ENCODE measurements at places on chromosomes 4 and X.

DNA sequence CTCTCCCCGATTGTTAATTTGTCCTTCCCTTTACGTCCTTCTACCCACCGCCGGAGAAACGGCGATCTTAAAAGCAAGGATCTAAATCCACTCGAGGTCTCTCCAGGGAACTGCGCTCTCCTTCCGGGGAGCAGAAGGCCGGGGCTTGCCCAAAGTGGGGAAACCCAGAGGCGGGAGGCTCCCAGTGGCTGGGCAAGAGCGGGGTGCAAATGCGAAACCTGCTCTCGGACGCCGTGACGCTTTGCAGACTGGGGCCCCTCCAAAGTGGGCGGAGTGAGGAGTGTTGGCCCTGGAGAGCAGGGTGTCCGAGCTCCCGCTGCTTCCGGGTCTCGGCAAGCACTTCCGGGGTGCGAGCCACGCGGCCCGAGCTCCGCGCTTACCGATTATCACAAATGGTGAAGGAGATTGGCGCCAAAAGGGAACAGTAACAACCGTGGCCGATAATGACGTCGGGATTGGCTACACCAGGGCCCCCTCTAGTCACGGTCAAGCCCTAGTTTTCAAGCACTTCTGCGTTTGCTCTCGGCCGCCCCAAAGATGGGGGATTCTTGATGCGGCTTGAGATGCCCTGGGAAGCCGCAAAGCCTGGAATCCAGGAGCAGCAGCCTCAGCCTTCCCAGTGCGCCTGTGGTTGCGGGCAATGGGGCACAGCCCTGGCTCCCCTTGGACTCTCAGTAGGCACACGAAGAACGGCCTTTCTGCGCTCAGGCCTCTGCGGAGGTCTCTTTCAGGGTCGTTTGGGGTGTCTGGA is 29.0 kb downstream of the HAND2 start:
- no peak for DNase-seq

DNA sequence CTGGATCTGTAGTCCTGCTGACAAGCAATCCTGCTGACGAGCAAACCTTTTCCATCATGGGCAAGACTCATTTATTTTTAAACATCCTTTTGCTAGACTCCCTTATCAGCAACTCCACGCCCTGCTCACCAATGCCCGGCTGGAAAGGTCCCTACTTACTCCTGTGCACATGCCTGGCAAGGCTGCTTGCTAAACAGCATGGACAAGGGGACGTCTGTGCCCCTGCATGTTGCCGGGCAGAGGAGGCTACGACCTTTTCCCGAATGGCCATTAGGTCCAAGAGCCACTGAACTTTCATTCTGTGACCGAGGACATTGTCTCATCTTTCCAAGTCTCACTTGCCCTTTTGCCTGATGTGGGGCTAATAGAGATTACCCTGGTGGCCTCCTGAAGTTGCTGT is 98.6 kb downstream of the MGST2 start:
- DNase-seq, result no peak

- DNase-seq, result no peak
Measured at GRCh38 chrX:31349515-31349914, 277.7 kb upstream of the FTHL17 start.

DNA sequence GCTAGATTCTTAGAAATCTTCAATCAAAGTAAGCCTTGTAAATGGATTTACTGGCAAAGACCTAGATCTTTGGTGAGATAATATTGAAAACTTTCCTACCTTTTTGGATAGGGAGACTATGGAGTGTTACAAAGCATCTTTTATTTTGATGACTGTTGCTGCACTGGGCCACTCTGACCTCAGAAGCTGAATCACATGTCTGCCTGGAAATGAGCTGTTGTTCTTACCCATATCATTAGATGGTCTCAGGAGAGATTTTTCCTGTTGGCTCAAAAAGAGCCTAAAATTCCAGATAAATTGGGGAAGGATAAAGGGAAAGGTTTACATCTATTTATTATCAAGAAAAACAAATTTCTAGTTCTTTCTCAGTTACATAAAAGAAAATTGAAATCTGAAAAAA is 127.5 kb upstream of the BMP3 start:
- no peak for DNase-seq

DNA sequence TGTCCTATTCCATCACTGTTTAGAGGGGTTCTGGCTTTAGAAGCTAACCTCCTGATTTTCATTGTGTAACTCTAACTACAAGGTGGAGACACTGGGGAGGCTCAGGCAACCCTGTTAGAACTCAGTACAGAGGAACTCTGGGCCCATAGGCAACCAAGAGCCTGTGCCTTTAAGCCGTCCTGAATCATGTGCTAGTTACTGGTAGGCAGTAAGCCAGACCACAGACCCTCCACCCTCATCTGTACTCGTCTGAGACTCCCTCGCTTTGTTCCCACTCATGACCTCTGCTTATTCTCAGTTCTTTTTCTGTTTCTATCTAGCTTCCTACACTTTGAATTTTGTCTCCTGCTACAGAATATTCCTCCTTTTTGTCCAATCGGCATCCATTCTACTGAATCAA is 31.4 kb downstream of the TBC1D1 start:
- DNase-seq, result no peak

GRCh38 chr4:2449511-2450392 is 19.2 kb upstream of the RNF4 start:
- DNase-seq, result no peak

DNA sequence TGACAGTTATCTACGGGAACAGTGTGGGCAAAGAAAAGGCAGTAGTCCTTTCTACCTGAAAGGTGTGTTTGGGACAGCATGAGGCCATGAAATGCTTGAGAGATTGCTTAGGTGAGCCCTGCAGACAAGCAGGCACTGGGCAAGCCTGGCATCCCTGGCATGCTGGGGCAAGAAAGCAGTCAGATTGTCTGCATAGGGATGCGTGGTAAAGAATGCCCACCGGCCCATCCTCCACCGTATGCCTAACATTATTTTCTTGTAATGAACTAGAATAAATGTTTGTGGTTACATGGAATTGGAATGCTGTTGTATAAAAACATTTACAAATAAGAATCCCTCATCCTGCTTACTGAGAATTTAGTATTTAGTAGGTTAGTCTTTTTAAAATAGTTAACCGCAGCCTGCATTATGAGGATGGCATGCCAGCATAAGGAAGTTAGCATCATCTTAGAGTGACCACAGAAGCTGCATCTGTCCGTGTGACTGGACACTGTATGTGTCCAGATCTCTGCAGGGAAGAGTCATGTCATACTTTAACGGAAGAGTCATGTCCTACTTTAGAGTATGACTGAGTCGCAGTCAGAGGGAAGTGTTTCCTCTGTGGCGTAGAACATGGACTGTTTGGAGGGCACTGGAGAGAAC is 18.9 kb downstream of the ZBTB49 start:
- DNase-seq, result no peak

GRCh38 chr4:6620891-6621555 is 19.5 kb upstream of the MRFAP1 start:
- no peak for DNase-seq

DNA sequence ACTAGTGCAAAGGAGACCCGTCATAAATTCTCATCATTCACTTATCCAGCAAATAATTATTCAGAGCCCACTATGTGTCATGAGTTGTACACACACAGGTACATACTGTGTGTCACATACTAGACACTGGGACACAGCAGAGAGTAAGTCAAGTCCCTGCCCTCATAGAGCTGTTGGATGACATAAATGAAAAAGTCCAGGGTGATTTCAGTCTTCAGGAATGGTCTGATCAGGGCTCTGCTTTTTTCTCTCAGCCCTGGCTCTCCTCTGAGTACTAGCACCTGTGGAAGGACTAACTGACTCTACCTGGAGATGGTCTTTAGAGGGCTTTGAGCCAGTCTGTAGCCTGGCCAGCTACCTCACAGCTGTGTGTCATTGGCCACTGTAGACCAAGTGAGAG is 198.0 kb upstream of the LEF1 start:
- no peak for DNase-seq

GRCh38 chrX:72201836-72202536 is 20.4 kb downstream of the PIN4 start:
- no peak for DNase-seq

DNA sequence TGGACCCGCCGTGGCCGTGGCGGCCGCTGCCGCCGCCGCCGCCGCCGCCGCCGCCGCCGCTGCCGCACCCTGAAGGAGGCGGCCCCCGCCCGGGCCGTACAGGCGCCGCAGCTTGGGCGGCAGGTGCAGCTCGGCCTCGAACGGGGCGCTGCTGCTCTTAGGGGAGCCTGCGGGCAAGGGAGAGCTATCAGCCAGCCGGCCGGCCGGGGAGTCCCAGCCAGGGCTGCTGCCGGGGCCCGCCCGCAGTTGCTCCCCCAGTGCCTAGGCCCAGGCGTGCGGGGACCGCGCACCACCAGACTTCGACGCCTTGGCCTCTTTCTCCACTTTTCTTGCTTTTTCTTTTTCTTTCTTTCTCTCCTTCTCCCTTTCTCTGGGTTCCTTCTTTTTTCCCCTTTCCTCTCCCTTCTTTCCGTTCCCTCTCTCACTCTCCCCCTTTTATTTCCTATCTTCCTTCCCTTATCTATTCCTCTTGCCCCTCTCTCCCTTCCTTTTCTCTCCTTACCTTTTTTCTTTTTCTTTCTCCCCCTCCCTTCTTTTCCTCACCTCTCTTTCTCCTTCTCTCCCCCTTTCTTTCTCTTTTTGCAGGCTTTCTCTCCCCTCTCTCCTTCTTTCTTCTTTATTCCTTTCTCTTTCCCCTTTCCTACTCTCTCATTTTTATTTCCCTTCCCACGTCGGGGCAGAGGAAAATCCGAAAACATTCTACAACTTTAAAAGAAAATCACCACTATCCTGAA is 2.0 kb downstream of the ARX start:
- DNase-seq, result no peak

GRCh38 chrX:44352758-44353157 is 9.3 kb upstream of the EFHC2 start:
- no peak for DNase-seq

DNA sequence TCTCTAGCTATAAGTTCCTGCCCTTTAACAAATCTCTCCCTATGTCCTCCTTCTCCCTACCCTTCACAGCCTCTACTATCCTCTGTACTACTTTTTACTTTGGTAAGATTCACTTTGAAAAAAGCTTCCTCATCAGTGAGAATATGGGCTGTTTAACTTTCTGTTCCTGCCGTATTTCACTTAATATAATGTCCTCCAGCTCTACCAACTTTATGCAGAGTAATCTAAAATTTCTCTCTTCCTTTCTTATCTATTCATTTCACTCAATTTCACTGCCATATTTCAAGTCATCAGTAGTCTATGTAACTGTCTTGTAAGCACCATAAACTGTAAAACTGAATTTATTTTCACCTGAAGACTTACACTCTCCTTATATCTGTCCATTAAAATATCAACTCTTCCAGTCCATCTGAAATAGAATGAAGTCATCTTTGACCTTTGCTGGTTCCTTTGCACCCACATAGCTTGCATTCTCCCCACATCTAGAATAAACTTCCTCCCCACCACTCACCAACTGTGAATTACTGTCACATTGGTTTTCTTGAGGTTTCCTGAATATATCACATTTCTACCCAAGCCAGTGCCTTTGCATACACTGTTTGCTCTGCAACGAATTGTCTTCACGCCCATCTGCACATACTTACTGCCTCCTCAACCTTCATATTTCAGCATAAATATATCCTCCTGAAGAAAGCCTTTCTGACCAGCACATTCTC is 54.6 kb downstream of the ARAP2 start:
- DNase-seq, result no peak

GRCh38 chr4:147365396-147365795 is 115.5 kb upstream of the EDNRA start:
- no peak for DNase-seq

GRCh38 chr4:80104927-80105326 is 31.9 kb upstream of the ANTXR2 start:
- DNase-seq, result no peak

DNA sequence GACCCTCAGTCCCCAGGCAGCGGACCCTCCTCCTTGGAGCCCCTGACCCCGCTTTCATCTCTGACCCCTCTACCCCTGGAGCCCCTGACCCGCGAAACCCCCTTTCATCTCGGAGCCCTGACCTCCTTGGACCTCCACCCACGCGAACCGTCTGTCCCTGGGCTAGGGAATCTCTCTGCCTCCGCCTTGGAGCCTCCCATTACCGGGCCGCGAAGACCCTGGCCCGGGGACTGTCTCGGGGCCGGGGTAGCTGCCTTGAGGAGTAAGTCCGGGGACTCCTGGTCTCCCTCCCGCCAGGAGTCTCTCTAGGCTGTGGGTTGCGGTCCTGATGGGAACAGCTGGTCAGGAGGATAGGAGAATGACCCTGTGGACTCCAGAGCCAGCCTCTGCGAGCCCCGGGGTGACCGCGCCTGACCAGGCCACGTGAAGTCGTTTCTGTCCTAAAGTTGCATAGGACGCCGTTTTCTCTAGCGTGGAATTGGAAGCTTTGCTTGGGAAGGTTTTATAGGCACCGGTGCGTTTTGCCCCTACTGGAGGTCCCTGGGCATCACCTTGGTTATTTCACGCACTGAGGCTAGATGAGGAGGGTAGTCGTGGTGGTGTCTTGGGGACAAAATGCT is 824 bp downstream of the TBC1D14 start:
- DNase-seq, result no peak

DNA sequence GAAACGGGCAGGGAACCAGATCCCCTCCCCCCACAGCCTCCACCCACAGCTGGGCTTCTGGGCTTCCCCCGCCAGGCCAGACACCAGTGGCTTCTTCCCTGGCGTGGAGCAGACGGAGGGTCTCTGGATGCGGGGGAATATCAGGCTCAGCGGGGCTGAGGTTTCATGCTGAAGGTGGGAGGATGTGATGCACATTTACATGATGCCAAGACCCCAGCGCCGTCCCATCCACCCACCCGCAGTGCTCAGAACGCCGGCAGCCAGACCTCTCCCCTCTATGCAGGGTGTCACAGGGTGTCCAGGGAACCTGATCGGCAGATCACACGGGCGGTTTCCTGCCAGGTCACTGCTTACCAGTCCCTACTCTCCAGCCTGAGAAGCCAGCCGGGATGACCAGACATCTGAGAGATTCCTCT is 12.8 kb upstream of the TNIP2 start:
- DNase-seq, result no peak

GRCh38 chrX:47568656-47569295 is 7.8 kb downstream of the ARAF start:
- DNase-seq, result no peak

DNA sequence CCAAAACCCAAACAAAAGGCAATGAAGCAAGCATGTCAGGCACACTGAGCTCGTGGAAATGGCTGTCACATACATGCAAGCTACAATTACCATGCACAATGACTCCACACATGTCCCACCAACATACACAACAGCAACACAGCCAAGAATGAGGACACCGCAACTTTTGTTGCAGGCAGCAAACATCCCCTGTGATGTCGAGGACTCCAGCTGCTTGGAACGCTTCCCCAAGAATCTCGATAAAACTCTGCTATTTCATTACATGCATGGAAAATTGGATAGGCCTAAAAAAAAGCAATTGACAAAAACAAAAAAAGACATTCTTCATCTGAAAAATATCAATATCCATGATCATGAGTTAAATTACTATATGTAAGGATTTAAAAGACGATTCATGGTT is 11.8 kb downstream of the ANOS1 start:
- no peak for DNase-seq
